ENCODE measurements at places on chromosomes 2 and 18.

- DNase-seq, result no peak
These were observed 211.5 kb downstream of the RAD51AP2 start for GRCh38 chr2:17306706-17307105.

- DNase-seq, result no peak
These were observed 4.6 kb downstream of the EFHD1 start for GRCh38 chr2:232637866-232638583.

DNA sequence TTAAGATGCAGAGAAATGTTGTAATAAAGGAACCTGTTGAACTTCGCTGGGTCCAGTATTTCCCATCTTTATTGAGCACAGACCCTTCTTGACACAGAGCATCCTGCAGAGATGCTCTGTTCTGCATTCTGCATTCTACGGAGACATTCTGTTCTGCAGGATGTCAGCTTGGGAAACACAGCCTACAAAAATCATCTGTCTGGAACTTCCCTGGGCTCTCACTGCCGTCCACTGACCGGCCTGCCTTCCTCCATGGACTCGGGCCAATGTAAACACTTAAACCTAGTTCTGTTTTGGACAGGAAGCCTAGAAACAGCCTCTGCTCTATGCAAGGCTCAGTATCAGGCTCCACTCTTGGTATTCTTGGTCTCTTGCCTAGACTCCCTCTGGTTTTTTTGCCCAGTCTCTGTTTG lies 90.0 kb upstream of the PPP1CB start:
- DNase-seq, result no peak

DNA sequence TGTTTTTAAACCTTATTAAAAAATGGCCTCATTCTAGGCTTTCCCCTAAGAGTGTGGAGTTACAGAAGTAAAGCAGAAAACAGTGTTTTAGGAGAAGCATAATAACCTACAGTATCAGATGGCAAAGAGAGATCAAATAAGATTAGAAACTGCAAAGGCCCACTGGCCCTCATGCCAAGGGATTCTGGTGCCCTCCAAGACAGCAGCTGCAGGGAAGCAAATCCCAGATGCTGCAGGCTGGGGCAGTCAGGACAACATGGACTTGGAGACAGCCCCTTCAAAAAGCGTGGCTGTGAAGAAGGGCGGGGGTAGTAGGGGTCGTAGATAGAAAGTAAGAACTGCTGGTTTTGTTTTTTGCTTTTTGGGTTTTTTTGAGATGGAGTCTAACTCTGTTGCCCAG lies 28.3 kb upstream of the EPG5 start:
- DNase-seq, result no peak

DNA sequence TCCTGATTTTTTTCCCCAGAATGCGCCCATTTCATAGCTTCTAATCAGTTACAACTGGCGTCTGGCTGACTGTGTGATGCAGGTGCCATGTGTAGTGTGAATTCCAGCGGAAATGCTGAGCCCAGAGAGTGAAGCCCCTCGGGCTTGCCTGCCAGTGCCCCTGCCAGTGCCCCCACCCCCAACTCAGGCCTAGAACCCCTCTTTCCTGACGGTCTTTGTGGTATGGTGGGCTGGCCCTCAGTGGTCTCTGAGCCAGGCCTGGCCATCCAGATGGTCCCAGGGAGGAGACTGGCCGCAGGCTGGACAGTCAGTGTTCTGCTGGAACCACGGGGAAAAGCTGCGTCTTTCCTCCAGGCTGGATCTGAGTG lies 3.1 kb downstream of the RAMP1 start:
- no peak for DNase-seq

- DNase-seq, result no peak
These were observed 5.5 kb upstream of the GPR75 start for GRCh38 chr2:53865264-53865663.

- no peak for DNase-seq
These were observed 60.1 kb upstream of the LAPTM4A start for GRCh38 chr2:20111311-20112131.

DNA sequence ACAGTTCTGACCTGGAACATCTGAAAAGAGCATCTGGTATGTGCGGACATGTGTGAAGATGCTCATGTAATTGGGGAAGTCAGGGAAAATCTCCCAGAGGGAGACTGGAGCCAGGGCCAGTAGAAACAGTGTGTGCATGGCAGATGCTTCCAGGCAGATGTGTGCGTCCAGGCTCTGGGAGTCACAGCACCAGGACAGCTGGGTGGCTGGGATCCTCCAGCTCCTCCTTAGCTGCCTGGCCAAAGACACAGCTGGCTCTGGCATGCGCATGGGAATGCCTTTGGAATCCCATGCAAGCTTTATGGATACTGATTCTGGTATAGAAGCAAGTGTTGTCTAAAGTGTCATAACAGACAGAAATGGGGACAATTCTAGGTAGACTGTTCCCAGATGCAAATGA lies 369.7 kb downstream of the INSIG2 start:
- no peak for DNase-seq

GRCh38 chr2:80330527-80331450 lies 26.2 kb upstream of the LRRTM1 start:
- DNase-seq, result no peak

GRCh38 chr2:120990451-120990871 lies 254.8 kb downstream of the GLI2 start:
- DNase-seq, result no peak

DNA sequence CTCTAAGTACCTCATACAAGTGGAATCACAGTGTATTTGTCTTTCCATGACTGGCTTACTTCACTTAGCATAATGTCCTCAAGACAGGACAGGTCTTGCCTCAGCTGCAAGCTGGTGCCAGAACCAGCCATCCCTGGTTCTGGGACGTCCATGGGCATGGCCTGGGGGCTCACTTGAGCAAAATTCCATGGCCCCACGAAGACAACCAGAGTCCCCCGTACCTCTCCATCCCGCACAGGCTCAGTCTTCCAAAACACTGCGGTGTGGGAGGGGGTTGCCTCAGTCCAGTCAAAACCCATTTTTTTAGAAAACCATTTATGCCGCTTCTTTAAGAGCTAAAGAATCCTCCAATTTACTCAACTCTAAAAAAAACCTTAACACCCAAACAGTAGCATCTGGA lies 21.7 kb upstream of the CABLES1 start:
- no peak for DNase-seq

Data from urothelium cell line (cell line).